ENCODE measurements at places on chromosomes 3 and 15.

DNA sequence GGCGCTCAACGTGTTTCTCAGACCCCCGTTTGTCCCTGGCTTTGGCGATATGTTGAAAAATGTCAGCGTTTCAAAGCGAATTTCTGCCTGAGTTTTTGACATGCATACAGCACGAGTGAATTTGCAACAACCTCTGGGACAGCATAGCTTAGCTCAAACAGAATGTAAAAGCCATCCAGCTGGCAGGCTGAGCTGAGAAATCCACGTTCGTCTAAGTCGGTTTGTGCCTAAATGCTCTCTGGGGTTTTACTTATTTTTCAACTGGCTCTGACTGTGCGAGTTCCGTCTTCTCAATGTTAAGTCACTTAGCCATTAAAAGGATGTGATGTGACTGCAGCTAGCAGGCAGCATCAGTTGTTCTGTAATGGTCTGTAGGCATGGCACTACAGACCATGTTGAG, 243.5 kb upstream of the SLCO3A1 start:
- DNase-seq, result no peak

DNA sequence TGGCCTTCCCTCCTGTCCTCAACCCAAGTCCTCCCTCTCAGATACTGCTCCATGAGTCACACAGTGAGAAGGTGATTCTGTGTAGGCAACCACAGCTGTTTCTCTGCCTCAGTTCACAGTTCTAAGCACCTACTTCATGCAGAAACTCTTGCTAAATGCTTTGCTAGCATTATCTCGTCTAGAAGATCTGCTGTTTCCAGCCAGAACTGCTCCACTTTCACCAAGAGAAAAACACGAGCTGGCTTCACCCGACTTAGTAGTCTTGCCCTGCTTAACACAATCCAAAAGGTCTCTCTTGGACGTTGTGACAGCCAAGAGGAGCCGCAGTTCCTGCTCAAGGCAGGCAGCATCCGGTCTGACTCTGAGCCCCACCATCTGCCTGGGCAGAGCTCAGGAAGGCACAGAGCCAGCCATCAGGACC, 272.1 kb downstream of the UACA start:
- DNase-seq, result no peak

GRCh38 chr3:59300733-59301132, 250.9 kb upstream of the CFAP20DC start:
- DNase-seq, result no peak

GRCh38 chr3:135908225-135908624, 57.3 kb upstream of the PPP2R3A start:
- no peak for DNase-seq

DNA sequence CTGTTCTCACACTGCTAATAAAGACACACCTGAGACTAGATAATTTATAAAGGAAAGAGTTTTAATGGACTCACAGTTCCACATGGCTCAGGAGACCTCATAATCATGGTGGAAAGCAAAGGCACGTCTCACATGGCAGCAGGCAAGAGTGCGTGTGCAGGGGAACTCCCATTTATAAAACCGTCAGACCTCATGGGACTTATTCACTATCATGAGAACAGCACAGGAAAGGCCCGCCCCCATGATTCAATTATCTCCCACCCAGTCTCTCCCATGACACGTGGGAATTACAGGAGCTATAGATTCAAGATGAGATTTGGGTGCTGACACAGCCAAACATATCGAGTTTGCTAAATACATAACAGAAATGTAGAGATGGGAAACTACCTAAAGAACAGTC, 39.5 kb upstream of the DGKG start:
- DNase-seq, result no peak

GRCh38 chr15:85095566-85095965, 113.9 kb downstream of the PDE8A start:
- DNase-seq, result no peak

- no peak for DNase-seq
Observed at GRCh38 chr15:98503970-98504369, 144.4 kb upstream of the IGF1R start.

DNA sequence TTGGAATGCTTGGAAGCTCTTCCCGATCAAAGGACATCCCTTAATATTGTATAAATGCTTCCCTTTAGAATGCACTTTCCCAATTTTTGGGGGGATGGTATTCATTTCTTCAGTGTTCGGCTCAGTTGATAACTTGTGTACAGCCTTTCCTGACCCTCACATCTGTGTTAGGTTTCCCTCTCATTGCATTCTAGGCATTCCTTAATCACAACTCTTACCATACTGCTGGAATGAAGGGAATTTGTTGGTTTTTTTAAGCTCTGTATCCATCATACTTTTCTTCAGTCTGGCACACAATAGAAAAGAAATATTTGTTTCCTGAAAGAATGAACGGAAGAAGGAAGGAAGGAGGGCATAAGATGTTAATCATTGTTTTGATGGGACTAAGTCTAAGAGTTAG, 119.5 kb downstream of the CHST2 start:
- DNase-seq, result no peak

GRCh38 chr3:30945291-30945690, 50.8 kb upstream of the GADL1 start:
- DNase-seq, result no peak

DNA sequence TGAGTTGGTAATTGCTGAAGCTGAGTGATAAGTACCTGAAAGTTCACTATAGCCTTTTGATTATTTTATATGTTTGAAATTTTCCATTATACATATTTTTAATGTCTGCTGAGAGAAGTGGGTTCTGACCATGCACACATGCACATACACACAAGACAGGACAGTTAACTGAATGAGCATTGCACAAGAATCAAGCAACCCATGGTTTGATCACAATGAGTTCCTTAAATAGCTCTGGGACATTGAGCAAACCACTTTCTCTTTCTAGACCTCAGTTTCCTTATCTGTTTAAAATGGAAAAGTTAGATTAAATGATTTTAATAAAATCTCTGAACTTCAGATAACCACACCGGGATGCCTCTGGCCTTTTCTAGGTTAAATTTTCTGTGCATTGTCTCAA, 26.7 kb downstream of the SNTN start:
- no peak for DNase-seq

DNA sequence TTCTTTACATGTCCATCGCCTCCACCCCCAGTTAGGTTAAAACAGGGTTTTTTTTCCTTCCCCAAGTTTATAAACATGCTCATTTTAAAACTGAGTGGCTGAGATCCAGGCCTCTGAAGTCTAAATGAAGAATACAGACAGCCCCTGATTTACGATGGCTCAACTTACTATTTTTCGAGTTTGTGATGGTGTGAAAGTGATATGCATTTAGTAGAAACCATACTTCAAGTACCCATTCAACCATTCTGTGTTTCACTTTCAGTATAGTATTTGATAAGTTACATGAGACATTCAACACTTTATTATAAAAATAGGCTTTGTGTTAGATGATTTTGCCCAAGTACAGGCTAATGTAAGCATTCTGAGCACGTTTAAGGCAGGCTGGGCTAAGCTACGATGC, 30.5 kb upstream of the GNB5 start:
- DNase-seq, result no peak

- DNase-seq, result no peak
Observed at GRCh38 chr15:25694239-25694584, 168.9 kb downstream of the ATP10A start.

- no peak for DNase-seq
Observed at GRCh38 chr3:128560768-128561167, 67.8 kb upstream of the GATA2 start.

DNA sequence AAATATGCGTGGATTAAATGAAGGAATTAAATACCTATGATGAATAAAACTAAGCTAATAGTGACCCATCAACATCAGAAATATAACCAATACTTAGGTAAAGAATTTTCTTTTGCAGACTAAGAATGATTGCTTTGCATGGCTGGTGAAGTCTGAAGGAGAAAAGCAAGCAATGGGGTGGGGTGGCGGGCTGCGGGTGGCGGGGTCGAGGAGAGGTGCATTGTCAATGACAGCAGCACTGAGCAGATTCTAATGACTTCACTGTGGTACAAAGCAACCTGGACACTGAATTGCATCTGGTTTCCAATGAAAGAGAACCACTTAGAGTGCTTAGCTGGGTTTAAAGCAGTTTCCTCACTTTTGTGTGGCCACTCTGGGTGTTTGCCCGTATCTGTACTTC, 171.5 kb upstream of the IL12A start:
- DNase-seq, result no peak

- DNase-seq, result no peak
Observed at GRCh38 chr3:42518800-42519567, 16.5 kb downstream of the VIPR1 start.

DNA sequence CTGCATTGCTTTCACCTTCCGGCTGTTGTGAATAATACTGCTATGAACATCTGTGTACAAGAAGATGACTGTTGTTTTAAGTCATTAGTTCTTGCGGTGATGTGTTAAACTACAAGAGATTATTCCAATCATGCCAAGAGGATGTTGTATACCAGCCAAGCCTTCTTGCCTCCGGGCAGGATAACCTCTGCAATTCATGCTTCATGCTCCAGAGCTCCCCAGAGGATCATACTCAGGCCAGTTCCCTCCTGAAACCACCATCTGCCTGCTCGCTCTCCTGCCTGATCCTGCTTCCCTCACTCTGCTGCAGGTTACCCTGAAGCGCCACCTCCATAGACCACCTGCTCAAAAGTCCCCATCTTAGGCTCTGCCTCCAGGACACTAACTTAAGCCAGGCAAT, 187.1 kb upstream of the PROK2 start:
- no peak for DNase-seq

- DNase-seq, result no peak
Observed at GRCh38 chr3:59978979-59979378, 929.2 kb upstream of the CFAP20DC start.

GRCh38 chr15:40104296-40104864, 4.3 kb downstream of the BMF start:
- DNase-seq, result no peak

DNA sequence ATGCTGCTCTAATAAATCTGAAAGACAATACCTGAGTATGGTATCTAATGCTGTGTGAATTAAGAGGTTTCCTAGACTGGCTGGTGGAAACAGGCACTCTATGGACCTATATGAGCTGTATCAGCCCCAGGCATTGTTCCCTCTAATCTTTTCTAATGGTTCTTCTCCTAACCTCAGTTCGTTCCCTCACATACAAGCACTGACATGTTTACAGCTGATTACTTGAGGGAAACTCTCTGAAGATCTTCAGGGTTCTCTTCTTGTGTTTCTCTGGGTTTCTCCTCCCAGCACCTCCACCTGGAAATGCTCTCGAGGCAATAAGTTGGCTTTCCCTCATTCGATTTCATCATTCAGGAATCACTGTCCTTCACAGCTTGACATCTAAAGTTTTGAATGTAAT, 52.9 kb downstream of the KLF15 start:
- no peak for DNase-seq

GRCh38 chr15:68621535-68621934, 42.7 kb downstream of the CORO2B start:
- DNase-seq, result no peak

DNA sequence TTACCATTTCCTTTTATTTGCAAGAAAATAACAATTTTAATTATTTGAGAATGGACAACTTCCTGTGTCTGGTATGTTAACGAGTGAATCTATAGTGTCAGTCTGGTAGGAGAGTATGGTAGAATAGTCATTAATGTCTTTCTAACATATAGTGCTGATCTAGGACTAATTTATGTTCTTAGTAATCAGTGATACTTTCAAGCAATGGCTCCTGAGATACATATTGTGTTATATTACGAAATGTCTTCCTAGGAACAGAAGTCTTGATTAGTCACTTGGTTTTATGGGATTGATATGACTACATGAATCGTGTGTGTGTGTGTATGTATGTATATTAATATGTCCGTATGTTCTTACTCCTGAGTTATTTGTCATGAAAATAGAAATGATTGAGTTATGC, 66.6 kb upstream of the PAQR5 start:
- DNase-seq, result no peak

DNA sequence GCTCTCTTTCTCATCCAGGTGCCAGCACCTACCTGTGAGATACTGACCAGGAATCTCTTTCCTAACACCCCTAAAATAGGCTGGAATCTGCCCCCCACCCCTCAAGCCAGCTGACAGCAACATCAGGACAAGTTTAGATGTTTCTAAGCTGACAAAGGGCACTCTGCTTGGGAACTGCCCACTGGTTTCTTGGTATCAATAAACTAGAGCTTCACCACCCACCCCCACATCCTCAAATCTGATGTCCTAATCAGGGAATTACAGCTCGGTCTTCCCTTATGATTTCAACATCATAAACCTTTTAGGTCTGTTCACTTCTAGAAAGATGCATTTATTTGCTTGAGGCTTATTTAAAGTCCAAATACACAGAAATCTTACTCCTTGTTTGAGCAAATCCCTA, 34.7 kb downstream of the CEP19 start:
- no peak for DNase-seq

DNA sequence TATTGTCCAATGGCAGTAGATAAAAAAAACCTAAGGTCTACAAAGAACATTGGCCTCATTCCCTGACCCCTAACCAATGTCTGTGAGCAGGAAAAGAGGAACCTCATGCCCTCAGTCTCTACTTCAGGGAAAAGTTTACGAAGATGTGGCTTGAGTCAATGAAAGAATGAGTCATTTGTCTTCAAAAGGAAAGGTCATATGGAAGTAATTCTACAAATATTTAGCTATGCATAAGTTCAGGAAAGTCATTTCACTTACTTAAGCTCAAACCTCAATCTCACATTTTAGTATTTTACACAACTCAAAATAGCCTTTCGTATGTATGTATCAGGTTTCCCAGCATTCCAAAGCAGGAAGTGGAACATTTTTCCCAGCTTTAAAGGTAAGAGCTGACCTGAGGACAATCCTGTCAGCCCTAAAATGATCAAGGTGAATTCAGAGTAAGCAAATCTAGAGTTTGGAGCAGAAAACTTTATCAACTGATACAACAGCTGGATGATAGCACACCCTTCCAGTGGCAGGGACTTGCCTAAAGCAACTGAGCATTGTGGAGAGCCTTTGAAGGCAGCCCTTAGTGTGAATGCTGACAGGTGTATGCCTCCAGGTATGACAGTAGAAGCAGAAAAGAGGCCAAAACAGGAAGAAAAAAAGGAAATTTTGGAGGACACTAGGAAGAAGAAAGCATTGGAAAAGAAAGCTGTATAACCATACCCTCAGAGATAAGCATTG, 53.9 kb upstream of the ACKR4 start:
- peak; percentile 59 for DNase-seq

DNA sequence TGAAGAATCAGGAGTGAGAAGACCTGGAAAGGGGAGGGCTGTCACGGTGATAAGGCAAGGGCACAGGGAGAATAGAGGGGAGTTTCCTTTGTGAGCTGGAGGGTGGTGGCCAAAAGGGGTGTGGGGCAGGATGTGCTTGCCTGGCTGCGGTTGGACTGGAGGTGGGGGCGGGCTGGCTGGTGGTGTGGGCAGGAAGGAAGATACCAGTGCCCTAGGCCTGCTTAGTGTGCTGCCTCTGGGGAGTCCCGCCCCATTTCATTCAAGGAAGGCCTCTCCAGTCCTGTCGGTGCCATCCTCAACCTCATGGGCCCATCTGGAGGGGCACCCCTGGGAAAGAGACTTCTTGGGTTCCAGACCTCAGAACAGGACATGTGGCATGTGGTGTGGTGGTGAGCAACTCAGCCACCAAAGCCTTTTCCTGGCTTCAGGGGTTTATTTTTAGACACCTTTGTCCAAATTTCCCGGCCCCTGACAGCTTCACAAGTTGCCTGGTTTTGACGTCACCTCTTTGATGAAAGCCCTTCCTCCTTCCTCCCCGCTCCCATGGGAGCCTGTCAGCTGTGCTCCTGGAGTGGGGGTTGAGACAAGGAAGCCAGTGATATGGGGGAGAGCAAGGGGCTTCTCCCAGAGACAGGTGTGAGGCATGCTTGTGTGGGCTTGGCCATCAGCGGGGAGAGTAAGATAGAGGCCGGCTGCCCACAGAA, 15.6 kb downstream of the TEX264 start:
- DNase-seq, result no peak

- no peak for DNase-seq
Observed at GRCh38 chr3:15948388-15948787, 150.6 kb upstream of the ANKRD28 start.

- no peak for DNase-seq
Observed at GRCh38 chr15:48751595-48751994, 59.3 kb downstream of the CEP152 start.
